ENCODE measurements at places on chromosomes 1 and 21. TPM values are rescaled to one million over a fixed set of nuclear protein-coding genes. Genes with fewer than 3 reads are reported as not detected.
A peak's percentile ranks its signal among the peaks of the same experiment; 100 is the strongest.

KIAA1614 gene
- total RNA-seq: 3.3 TPM

TCHHL1 gene
- not detected for total RNA-seq

PLA2G2C gene
- not detected for total RNA-seq

PLA2G2F gene
- not detected for total RNA-seq

GUCA2A gene
- total RNA-seq: not detected

- H3K27ac ChIP-seq: no peak overlapping the region
- no peak for DNase-seq
- H3K27me3 ChIP-seq: no peaks in the 10 kb centered on the region
Observed at GRCh38 chr1:81125672-81126071, 675.1 kb upstream of the ADGRL2 start.

DNA sequence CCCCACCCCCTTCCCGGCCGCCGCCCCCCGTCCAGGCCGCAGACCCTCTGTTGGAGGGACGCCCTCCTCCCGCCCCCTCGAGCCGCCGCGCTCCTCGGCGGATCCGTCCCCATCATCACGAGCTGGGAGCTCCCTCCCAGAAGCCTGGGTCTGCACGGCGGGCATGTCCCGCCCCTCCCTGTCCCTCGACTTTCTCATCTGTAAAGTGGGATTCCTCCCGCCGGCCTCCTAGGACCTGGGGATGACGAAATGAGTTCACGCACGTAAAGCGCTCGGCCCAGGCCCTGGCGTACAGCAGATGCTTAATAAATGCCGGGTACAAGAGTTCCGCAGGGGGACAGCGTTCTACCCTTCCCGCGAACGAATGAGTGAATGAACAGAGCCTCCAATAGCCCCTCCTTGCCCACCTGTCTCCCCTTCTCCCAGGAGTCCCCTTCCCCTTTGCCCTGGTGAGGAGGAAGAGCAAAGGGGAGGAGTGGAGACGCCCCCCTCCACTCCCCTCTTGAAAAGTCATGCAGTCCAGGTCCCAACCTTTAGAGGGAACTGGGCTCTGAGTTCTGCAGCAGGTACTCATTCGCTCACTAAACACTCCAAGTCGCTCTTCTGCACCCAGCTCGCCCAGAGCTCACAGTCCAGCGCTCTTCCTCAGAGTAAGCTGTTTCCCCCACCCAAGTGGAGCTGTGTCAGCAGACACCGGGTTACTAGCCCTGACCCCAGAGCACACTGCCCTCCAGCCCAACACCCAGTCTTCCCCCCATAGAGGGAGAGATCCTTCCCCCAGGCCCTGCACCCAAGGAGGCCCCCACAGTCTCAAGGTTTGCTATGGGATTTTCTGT is 16.8 kb downstream of the RAP1GAP start:
- peak; percentile 44 for DNase-seq
- H3K27me3 ChIP-seq: peaks cover 18% of the 10 kb centered on the region
- H3K27ac ChIP-seq: no peak overlapping the region
- H3K36me3 ChIP-seq: no peaks in the 10 kb centered on the region
- H3K4me3 ChIP-seq: peak overlapping the region; percentile 75
- peaks cover 17% of the 10 kb centered on the region for H3K4me1 ChIP-seq

DNA sequence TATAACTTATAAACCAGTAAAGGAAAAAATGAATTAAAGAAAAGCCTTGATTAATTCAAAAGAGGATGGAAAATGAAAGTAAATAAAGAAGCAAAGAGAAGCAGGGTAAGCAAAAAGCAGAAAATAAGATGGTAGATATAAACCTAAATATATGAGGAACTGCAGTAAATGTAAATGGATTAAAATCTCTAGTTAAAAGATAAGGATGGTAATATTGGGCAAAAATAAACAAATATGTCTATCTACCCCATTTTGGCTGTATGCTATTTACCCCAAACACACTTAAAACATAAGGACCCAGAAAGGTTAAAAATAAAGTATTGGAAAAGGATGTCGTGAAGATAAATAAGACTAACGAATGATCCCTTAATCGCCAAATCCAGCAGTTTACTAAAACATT is 161.9 kb downstream of the FOXD2 start:
- peaks cover 31% of the 10 kb centered on the region for H3K27me3 ChIP-seq
- H3K4me3 ChIP-seq: no peak overlapping the region
- no peaks in the 10 kb centered on the region for H3K4me1 ChIP-seq
- peaks cover 37% of the 10 kb centered on the region for H3K36me3 ChIP-seq
- DNase-seq: no peak

GRCh38 chr1:62438163-62438562 is 1.3 kb downstream of the USP1 start:
- H3K4me3 ChIP-seq: peak overlapping the region; percentile 85
- H3K4me1 ChIP-seq: peaks cover 27% of the 10 kb centered on the region
- no peak for DNase-seq
- peak overlapping the region; percentile 83 for H3K27ac ChIP-seq
- no peaks in the 10 kb centered on the region for H3K27me3 ChIP-seq
- H3K36me3 ChIP-seq: peaks cover 26% of the 10 kb centered on the region

DNA sequence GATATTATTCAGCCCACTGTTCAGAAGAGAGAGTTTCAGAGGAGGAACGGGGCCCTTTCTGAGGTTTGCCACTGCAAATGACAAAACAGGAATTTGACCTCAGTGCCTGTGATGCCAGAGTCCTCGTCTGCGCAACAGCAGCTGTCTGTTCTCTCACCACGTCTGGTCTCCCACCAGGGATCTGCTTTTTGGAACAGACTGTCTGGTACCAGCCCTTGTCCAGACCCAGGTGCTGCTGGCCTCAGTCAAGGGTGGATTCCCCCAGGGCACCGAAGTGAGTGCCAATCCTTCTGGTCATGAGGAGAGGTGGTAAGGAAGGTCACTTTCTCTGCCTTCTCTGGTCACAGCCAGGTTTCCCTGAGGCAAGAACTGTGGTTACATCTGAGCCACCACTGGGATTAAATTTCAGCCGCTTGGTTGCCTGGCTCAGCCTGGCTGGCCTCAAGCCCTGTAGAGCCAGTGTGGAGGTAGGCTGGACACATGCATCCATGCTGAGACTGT is 2.3 kb upstream of the BCAN start:
- no peak overlapping the region for H3K27ac ChIP-seq
- no peaks in the 10 kb centered on the region for H3K36me3 ChIP-seq

DNA sequence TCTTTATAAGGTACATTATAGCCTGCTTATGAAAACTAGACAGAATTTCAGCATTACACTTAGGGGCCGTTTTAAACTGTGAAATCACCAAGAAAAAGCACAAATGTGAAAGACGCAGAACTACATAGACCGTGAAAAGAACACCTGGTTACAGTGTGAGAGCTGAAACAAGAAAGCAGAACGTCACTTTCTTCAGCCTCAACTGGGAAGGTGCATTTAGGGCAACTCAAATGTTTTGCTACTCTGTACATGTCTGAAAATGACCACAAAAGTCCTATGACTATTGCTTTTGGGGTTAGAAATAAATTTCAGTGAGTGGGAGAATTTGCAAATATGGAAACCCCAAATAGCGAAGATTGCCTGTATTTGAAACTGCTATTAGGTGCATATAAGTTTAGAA is 268.7 kb downstream of the OLFM3 start:
- H3K4me3 ChIP-seq: no peak overlapping the region
- no peak for DNase-seq
- H3K27me3 ChIP-seq: no peaks in the 10 kb centered on the region
- H3K27ac ChIP-seq: no peak overlapping the region
- peaks cover 8% of the 10 kb centered on the region for H3K4me1 ChIP-seq
- no peaks in the 10 kb centered on the region for H3K36me3 ChIP-seq

- no peak overlapping the region for H3K4me3 ChIP-seq
- H3K36me3 ChIP-seq: peaks cover 25% of the 10 kb centered on the region
Observed at GRCh38 chr21:31922881-31923280, 50.1 kb downstream of the HUNK start.

DNA sequence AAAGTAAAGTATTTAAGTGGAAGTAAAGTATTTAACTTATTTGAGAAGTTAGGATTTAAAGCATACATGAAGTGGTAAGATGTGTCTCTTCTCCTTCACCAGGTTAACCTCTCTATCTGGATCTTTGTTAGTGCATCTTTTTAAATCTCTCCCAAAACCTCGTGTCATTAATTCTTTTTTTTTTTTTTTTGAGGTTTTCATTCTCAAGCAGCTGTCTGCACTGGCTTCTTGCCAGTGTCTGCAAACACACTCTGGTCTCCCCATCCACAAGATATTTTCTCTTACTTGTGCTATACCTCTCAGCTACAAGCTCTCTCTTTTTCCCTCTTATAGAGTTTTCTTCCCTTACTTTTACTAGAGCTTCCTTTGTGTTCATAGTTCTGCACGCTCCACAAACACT is 49.0 kb downstream of the CLDN17 start:
- no peaks in the 10 kb centered on the region for H3K36me3 ChIP-seq
- H3K4me3 ChIP-seq: no peak overlapping the region
- H3K27me3 ChIP-seq: no peaks in the 10 kb centered on the region
- no peak overlapping the region for H3K27ac ChIP-seq
- H3K4me1 ChIP-seq: no peaks in the 10 kb centered on the region

Data from WTC11 (cell line).